CD4-positive, alpha-beta T cell treated with Interleukin-17A for 4 hours (primary cell): ENCODE measurements at places on chromosomes 16 and 17.

DNA sequence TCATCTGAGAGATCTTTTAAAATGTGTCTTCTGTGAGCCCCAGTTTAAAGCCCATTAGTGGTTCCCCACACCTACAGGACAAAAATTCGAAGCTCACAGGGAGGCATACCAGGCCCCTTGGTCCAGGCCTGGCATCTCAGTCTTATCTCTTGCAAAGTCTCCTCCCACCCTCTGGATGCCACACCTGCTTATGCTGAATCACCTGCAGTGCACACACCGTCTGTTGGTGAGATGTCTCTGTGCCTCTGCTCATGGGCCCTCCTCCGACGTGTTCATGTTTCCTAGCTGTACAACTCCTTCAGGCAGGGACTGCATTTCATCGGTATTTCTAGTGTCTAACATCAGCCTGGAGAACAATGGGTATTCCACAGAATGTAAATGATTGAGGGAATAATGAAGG lies 41.6 kb downstream of the RNF157 start:
- DNase-seq, result peak; percentile 54

GRCh38 chr16:89709166-89709565 lies 7.7 kb upstream of the SPATA2L start:
- DNase-seq, result no peak

DNA sequence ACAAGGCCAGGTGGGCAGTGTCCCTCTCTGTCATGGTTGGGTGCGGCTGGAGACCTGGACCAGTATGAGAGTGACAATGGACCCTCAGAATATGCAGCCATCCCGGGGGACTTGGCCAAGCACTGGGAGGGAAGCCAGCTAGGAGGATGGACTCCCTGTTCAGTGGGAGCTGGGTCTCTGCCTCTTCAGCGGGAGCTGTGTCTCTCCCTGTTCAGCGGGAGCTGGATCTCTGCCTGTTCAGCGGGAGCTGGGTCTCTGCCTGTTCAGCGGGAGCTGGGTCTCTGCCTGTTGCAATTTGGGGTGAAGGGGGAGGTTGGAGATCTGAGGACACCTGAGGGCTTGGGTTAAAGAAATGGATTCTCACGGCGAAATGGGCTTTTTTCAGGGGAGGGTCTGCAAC lies 3.8 kb upstream of the PRSS33 start:
- no peak for DNase-seq

GRCh38 chr16:22317625-22318024 lies 20.4 kb downstream of the POLR3E start:
- no peak for DNase-seq

GRCh38 chr17:17647524-17648178 lies 33.6 kb upstream of the RAI1 start:
- no peak for DNase-seq

GRCh38 chr16:14409563-14409962 lies 220.5 kb downstream of the PARN start:
- DNase-seq, result no peak
